ENCODE measurements at places on chromosomes 1 and 21.

DNA sequence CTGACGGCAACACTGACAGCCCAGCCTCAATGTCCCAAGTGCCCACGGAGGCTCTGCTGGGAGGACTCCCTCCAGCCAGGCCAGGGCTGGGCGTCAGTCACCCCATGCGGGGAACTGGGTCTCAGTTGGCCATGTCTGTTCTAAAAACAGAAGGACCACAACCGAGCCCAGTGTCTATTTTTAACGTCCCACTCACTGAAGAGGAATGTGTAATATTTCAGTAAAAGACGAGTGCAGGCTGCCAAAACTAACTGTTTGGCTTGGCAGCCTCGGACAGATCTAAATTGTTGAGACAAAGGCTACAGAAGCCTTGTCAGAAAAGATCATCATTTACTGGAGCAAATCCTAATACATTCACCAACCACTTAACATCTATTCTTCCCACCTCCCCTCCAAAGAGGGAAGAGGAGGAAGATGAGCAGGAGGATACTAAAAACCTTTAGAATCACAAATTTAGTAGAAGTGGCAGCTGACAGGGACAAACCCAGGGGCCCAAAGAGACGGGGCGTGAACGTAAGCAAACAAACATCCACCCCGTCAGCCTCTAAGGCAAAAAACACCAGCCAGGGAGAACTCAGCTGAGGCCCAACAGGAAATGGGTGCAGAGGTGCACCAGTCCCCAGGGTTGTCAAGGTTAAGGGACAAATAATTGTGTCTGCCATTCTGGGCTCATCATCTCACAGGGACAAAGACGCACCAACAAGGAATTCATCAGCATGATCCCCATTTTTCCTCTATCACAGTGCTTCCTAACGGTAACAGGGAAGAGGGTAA, 18.7 kb downstream of the C1orf198 start:
- no peak for DNase-seq

DNA sequence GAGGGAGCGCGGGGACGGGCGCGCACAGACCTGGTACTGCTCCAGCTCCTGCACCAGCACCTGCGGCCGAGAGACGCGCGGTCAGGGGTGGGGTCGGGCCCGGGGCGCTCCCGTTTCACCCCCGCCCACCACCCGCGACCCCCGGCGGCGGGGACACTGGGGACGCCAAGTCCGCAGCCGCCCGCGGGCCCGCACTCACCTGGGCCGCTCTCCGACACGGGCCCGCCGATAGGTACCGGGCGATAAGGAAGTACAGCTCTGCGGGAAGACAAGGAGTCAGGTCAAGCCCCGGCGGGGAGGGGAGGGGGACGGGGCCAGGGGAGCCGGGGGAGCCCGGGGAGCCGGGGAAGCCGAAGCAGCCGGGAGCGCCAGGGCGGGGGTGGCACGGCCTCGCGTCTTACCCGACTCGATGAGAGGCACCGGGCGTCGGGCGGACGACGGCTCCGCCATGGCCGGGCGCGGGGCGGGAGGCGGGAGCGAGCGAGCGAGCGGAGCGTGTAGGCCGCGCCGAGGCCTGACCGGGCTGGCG, 326 bp downstream of the BRWD1 start:
- no peak for DNase-seq

DNA sequence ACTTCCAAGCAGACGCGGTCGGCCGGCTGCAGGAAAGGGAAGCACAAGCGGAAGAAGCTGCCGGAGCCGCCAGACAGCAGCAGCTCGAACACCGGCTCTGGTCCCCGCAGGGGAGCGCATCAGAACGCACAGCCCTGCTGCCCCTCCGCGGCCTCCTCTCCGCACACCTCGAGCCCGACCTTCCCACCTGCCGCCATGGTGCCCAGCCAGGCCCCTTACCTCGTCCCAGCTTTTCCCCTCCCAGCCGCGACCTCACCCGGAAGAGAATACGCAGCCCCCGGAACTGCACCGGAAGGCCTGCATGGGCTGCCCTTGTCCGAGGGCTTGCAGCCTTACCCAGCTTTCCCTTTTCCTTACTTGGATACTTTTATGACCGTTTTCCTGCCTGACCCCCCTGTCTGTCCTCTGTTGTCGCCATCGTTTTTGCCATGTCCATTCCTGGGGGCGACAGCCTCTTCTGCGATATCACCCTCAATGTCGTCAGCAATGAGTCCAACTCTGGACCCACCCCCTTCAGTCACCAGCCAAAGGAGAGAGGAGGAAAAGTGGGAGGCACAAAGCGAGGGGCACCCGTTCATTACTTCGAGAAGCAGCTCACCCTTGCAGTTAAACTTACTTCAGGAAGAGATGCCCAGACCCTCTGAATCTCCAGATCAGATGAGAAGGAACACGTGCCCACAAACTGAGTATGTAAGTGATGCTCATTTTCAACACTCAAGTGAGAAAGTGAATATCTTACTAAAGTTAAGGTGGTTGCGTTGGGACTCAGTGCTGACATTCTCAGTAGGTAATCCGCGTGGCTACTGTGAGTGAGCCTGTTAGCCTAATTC, 25.5 kb downstream of the UTS2 start:
- DNase-seq = no peak

GRCh38 chr1:202961220-202961880, 3.2 kb upstream of the ADIPOR1 start:
- no peak for DNase-seq

DNA sequence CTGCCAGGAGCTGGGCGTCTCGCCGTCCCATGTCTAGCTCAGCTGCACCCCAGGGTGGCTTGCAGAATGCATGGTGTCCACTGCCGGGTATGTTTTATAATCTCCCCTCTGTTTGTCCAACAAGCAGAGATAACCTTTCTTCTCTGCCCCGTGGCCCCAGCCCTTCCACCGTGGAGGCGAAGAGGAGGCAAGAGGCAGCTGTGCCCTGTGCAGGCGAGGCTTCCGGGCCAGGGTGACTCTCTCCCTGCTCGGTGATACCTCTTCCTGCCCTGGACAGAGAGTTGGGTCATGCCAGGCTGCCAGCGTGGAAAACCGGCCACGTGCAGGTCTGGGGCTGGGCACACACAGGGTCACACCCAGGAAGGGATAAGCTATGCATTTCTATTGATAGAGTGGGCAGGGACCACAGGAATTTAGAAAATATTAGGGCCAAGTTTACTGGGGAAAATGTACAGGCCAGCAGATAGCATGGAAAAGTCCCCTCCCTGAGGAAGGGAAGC, at the start of gene TFF2:
TFF2 (minus strand) TSS at position 68 of the 500 bp plus-strand sequence; CDS start at position 31, 37 bp downstream.
- DNase-seq = no peak
